Naive thymus-derived CD8-positive, alpha-beta T cell (primary cell): ENCODE measurements at places on chromosomes 1 and 21. TPM values are rescaled to one million over a fixed set of nuclear protein-coding genes. Genes with fewer than 3 reads are reported as not detected.

- DNase-seq: no peak
- H3K27ac ChIP-seq: no peak overlapping the region
- H3K36me3 ChIP-seq: no peaks in the 10 kb centered on the region
- H3K4me1 ChIP-seq: peaks cover under 1% of the 10 kb centered on the region
- no peak overlapping the region for H3K4me3 ChIP-seq
These were observed 20.7 kb upstream of the PADI4 start for GRCh38 chr1:17287130-17287776.

- no peak overlapping the region for H3K27ac ChIP-seq
- H3K27me3 ChIP-seq: no peaks in the 10 kb centered on the region
- DNase-seq: no peak
- H3K4me3 ChIP-seq: no peak overlapping the region
- H3K4me1 ChIP-seq: no peaks in the 10 kb centered on the region
These were observed 9.6 kb downstream of the RAB42 start for GRCh38 chr1:28601696-28602095.

DNA sequence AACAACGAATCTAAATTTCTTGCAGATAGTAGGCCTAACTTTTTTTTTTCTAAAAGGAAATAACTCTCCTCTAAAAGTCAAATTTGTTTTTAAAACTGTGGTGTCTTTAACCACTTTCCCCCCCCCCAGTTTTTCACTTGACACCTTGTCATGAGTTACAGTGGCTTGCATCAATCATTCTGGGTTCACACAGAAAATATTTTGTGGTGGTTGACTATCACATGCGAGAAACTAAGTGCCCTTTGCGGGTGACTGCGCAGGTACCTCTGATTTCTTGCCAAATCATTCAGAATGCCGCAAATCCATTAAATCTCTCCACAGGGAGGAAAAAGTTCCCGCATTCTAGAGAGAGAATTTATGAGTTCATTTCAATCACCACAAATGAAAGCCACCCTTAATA is 23.8 kb upstream of the SAMSN1 start:
- H3K36me3 ChIP-seq: no peaks in the 10 kb centered on the region
- no peak overlapping the region for H3K27ac ChIP-seq
- DNase-seq: no peak
- H3K4me3 ChIP-seq: no peak overlapping the region
- H3K27me3 ChIP-seq: no peaks in the 10 kb centered on the region

Gene CELA3A
- not detected for total RNA-seq

Gene AVPR1B
- not detected for total RNA-seq

Gene IL12RB2
- total RNA-seq: not detected

DNA sequence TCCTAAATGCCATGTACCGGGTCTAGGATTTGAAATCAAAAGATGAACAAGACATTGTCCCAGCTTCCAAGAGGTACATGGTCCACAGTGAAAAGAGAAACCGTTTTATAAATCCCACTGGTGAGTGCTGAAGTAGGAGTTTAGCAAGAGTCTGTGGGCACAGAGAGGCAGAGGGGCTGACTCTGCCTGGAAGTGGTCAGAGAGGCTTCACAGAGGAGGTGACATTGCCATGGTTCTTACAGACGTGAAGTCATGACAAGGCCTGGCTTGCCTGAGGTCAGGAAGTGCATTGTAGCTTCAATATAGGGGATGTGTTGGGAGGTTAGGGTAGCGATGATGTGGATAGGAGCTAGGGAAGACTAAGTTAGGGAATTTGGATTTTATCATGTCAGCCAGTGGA is 28.4 kb downstream of the MAPKAPK2 start:
- no peak for DNase-seq
- H3K27me3 ChIP-seq: no peaks in the 10 kb centered on the region
- no peaks in the 10 kb centered on the region for H3K36me3 ChIP-seq

- H3K27me3 ChIP-seq: no peaks in the 10 kb centered on the region
- H3K4me1 ChIP-seq: no peaks in the 10 kb centered on the region
- no peaks in the 10 kb centered on the region for H3K36me3 ChIP-seq
- H3K4me3 ChIP-seq: no peak overlapping the region
These were observed 20.2 kb upstream of the ZNF436 start for GRCh38 chr1:23389837-23390321.

GRCh38 chr1:54377040-54377691 is 29.0 kb downstream of the SSBP3 start:
- no peaks in the 10 kb centered on the region for H3K27me3 ChIP-seq
- DNase-seq: no peak
- H3K27ac ChIP-seq: peak overlapping the region; percentile 83
- no peaks in the 10 kb centered on the region for H3K36me3 ChIP-seq
- H3K4me3 ChIP-seq: no peak overlapping the region
- H3K4me1 ChIP-seq: peaks cover 59% of the 10 kb centered on the region

- H3K36me3 ChIP-seq: peaks cover 1% of the 10 kb centered on the region
- no peaks in the 10 kb centered on the region for H3K27me3 ChIP-seq
- DNase-seq: peak; percentile 60
- H3K4me3 ChIP-seq: peak overlapping the region; percentile 61
- H3K27ac ChIP-seq: peak overlapping the region; percentile 57
These were observed 170.5 kb downstream of the APP start for GRCh38 chr21:25999921-26000582.

DNA sequence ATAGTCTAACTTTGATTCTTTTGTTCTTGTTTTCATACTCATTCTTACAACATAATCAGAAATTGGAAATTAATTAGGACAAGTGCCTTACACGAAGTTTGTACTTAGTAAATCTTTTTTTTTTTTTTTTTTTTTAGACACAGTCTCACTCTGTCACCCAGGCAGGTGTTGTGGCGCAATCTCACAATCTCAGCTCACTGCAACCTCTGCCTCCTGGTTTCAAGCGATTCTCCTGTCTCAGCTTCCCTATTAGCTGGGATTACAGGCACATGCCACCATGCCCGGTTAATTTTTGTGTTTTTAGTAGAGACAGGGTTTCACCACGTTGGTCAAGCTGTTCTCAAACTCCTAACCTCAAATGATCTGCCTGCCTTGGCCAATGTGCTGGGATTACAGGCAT is 12.4 kb downstream of the CHAF1B start:
- H3K4me1 ChIP-seq: no peaks in the 10 kb centered on the region
- H3K27me3 ChIP-seq: no peaks in the 10 kb centered on the region
- no peak for DNase-seq
- no peak overlapping the region for H3K27ac ChIP-seq
- H3K36me3 ChIP-seq: peaks cover 44% of the 10 kb centered on the region
- H3K4me3 ChIP-seq: no peak overlapping the region

GRCh38 chr1:201145132-201145531 is 9.1 kb downstream of the TMEM9 start:
- peaks cover under 1% of the 10 kb centered on the region for H3K4me1 ChIP-seq
- peaks cover 64% of the 10 kb centered on the region for H3K36me3 ChIP-seq
- no peak overlapping the region for H3K27ac ChIP-seq
- no peak for DNase-seq
- H3K4me3 ChIP-seq: no peak overlapping the region

GRCh38 chr1:170157820-170158219 is 12.1 kb downstream of the NTMT2 start:
- peaks cover 9% of the 10 kb centered on the region for H3K36me3 ChIP-seq
- no peaks in the 10 kb centered on the region for H3K4me1 ChIP-seq

GRCh38 chr1:212702672-212703071 is 3.0 kb upstream of the BATF3 start:
- H3K4me3 ChIP-seq: no peak overlapping the region
- H3K4me1 ChIP-seq: peaks cover 12% of the 10 kb centered on the region
- H3K27ac ChIP-seq: peak overlapping the region; percentile 56

- no peak overlapping the region for H3K27ac ChIP-seq
- no peaks in the 10 kb centered on the region for H3K36me3 ChIP-seq
- DNase-seq: no peak
- peaks cover 15% of the 10 kb centered on the region for H3K27me3 ChIP-seq
- H3K4me3 ChIP-seq: peak overlapping the region; percentile 48
These were observed 20.6 kb downstream of the ESPN start for GRCh38 chr1:6445062-6445763.

- no peaks in the 10 kb centered on the region for H3K4me1 ChIP-seq
- peaks cover 36% of the 10 kb centered on the region for H3K27me3 ChIP-seq
- H3K27ac ChIP-seq: no peak overlapping the region
- H3K36me3 ChIP-seq: no peaks in the 10 kb centered on the region
- no peak overlapping the region for H3K4me3 ChIP-seq
These were observed 15.8 kb upstream of the CCDC190 start for GRCh38 chr1:162876751-162877150.

DNA sequence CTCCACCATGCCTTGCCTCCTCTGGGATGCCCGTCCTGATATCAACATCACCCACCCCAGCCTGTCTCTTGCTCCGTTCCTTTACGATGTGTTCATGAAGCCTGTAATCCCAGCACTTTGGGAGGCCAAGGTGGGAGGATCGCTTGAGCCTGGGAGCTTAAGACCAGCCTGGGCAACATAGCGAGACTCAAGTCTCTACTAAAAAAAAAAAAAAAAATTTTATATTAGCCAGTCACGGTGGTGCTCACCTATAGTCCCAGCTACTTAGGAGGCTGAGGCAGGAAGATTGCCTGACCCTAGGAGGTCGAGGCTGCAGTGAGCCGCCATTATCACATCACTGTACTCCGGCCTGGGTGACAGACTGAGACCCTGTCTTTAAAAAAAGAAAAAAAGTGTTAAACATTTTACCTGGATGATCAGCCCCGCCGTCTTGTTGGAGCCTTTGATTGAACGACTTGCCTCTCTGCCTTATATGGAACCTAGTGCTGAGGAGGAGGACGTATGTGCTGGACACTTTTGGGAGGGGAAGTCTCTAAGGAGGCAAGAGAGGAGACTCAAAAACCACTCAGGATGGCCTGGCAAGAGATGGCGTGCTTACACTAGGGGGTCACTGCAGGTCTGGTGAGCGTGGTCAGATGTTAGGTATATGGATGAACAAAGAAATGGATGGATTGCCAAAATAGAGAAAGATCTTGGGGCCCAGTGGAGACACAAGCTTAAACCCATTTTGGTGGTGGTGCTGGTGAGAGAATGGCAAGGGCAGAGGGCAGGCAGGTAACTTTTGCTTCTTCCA is 80.5 kb upstream of the IFFO2 start:
- H3K27ac ChIP-seq: no peak overlapping the region
- H3K27me3 ChIP-seq: peaks cover 8% of the 10 kb centered on the region
- DNase-seq: no peak
- no peaks in the 10 kb centered on the region for H3K36me3 ChIP-seq
- H3K4me1 ChIP-seq: no peaks in the 10 kb centered on the region

GRCh38 chr1:174491606-174492005 is 43.8 kb downstream of the GPR52 start:
- H3K27ac ChIP-seq: no peak overlapping the region
- H3K4me3 ChIP-seq: no peak overlapping the region
- DNase-seq: no peak
- peaks cover 12% of the 10 kb centered on the region for H3K36me3 ChIP-seq
- H3K4me1 ChIP-seq: peaks cover 3% of the 10 kb centered on the region
- H3K27me3 ChIP-seq: no peaks in the 10 kb centered on the region

Gene LRRC39
- total RNA-seq: 2.7 TPM

Gene CCDC24
- total RNA-seq: 2.5 TPM

GRCh38 chr1:101588677-101589076 is 351.9 kb downstream of the S1PR1 start:
- DNase-seq: no peak
- H3K36me3 ChIP-seq: no peaks in the 10 kb centered on the region
- no peaks in the 10 kb centered on the region for H3K4me1 ChIP-seq
- H3K27ac ChIP-seq: no peak overlapping the region
- H3K4me3 ChIP-seq: no peak overlapping the region

DNA sequence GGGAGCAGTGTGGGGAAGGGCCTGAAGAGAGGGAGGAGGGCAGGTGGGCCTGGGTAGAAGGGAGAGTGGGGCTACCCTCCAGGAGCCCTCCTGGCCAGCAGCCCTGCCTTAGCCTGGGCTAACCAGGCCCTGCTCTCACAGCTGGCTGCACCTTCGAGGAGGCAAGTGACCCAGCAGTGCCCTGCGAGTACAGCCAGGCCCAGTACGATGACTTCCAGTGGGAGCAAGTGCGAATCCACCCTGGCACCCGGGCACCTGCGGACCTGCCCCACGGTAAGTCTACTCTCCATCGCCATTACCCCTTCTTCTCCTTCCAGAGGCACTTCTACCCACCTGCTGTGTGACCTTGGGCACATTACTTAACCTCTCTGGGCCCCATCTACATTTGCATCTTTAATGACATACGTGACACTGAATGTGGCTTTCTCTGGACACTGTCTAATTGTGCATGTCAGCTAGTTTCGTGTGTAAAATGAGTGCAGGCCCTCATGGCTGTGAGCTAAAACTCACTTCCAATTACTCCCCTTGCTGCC is 18.9 kb downstream of the PTPRU start:
- H3K36me3 ChIP-seq: no peaks in the 10 kb centered on the region
- no peak overlapping the region for H3K4me3 ChIP-seq
- H3K27me3 ChIP-seq: peaks cover 33% of the 10 kb centered on the region
- H3K4me1 ChIP-seq: peaks cover 4% of the 10 kb centered on the region

DNA sequence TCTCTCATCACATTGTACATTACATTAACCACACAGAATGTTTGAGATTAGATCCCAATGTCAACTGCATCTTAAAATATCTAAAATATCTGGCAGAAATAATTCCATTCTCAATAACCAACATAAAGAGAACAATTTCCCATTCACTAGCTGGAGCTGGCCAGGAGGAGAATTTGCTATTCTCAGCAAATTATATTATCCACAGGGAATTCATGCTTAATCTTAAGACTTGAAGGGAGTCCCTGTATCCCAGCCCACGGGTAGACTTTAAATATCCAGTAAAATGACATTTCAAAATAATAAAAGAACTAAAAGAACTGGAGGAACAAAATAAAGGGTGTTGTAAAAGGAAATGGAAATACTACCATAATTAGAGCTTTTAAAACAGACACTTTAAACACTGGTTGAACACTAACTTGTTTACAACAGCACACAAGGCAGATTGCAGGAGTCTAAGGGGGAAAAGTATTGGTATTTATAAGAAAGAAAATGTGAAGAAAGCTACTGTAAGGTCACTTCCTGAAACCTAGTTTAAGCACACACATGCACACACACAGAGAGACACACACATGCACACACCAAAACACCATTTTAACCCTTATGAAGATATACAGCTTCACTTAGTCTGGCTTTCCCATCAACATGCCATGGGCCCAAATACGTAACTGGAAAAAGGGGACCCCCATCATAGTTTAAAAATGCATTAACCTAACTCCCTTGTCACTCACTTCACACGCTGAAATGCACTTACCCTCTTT is 107.0 kb downstream of the PTPN14 start:
- no peaks in the 10 kb centered on the region for H3K36me3 ChIP-seq
- DNase-seq: no peak
- H3K27me3 ChIP-seq: peaks cover 2% of the 10 kb centered on the region
- H3K4me3 ChIP-seq: no peak overlapping the region
- no peak overlapping the region for H3K27ac ChIP-seq
